IPS-NIHi11 (cell line): ENCODE measurements at places on chromosomes 1 and 21.

- DNase-seq = no peak
Observed at GRCh38 chr21:39265603-39266002, 47.8 kb downstream of the BRWD1 start.

- DNase-seq = no peak
Observed at GRCh38 chr1:27475720-27476119, 14.2 kb downstream of the WASF2 start.

GRCh38 chr1:116690849-116691406 lies 23.4 kb upstream of the IGSF3 start:
- no peak for DNase-seq

GRCh38 chr1:213111502-213111901 lies 60.5 kb downstream of the RPS6KC1 start:
- DNase-seq = no peak

DNA sequence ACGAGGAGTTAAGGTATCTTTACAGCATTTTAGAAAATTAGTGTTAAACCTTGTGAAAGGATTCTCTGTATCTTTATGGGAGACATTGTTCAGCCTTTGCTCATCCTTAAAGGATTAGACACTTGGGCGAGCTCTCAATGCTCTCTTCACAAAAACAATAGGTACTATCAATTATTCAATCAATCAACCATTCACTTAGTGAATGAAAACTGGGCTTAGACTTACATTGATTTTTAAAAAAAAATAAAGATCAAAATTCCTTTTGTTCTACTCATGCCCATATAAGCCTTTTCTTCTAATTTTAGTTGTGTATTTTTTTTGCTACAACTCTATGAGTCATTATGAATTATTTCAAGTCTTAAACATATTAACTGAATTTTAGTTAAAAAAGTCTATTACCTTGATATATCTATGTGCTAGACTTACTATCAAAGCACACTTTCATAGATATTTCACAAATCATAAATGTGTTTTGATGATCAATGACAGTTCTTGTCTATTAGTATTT lies 181.2 kb downstream of the DPYD start:
- DNase-seq = no peak

DNA sequence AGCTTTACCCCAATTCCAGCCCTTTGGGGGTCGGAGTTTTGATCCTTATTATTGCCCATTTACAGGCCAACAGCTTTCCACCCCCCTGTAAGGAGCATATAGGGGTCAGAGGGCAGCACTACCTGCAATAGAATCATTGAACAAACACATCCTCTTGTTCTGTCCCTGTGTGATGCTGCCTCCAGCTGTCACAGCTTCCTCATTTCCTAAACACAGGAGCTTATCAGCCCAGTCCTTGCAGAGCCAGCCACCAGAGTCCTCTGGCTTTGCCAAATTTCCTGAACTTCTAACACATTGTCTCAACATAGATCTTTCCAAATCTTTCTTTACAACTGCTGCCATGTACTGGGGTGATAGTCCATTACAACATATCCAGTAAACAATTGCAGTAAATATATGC lies 32.8 kb upstream of the PTBP2 start:
- DNase-seq = peak; percentile 34
